ENCODE measurements at places on chromosomes 12 and 14.

DNA sequence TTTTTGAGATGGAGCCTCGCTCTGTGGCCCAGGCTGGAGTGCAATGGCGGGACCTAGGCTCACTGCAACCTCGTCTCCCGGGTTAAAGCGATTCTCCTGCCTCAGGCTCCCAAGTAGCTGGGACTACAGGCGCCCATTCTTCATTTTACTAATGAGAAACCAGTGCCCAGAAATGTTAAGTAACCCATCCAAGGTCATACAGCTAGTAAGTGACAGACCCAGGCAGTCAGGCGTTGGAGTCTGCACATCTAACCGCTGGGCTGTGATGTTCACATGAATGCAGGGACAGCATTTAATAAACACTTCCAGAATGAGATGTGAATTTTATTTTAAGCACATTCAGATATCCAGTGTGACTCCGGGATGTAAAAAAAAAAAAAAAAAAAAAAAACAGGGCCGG is 1.3 kb upstream of the TRIP11 start:
- no peak for DNase-seq

DNA sequence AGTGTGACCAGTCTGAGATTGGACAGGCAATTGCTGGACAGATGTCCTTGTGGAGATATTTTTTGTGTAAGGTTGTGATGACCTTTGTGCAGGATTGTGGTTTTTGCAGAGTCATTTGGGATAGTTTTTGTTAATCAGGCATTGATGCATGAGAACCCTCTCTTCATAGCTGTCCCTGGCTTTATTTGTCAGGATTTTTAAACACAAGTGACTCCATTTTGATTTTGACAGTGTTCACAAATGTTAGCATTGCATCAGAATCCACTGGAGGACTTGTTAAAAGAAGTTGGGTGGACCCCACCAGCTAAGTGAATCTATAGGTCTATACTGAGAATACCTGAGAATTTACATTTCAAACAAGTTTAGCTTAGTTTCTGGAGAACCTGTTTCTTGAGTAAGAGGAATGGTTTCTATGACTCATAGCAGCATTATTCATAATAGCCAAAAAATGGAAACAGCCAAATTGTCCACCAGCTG is 11.8 kb downstream of the FNTB start:
- no peak for DNase-seq

DNA sequence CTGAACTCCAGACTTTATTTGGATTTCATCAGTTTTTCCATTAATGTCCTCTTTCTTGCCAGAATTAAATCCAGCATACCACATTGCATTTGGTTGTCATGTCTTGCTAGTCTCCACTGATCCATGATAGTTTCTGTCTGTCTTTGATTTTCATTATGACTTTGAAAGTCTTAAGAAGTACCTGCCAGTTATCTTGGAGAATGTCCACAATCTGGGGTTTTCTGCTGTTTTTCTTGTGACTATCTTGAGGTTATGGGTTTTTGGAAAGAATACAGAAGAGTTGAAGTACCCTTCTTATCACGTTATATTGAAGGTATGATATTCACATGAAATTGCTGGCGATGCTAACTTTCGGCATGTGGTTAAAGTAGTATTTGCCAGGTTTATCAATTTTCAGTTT is 282.3 kb upstream of the PRICKLE1 start:
- DNase-seq: no peak

DNA sequence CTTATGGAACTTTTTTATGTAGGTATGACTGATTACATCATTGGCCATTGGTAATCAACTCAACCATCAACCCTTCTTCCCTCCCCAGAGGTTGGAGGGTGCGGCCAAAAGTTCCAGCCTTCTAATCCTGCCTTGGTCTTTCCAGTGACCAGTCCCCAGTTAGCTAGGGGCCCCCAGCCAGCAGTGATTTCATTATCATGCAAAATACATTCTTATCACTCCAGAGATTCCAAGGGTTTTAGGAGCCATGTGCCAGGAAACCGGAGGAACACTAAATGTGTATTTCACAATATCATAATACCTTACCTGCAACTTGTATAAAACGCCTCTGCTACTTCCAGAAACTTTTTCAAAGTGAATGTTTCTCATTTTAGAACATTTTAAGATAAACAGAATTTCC is 181.5 kb upstream of the PELI2 start:
- no peak for DNase-seq

GRCh38 chr12:45427042-45427441 is 211.1 kb downstream of the ANO6 start:
- no peak for DNase-seq

DNA sequence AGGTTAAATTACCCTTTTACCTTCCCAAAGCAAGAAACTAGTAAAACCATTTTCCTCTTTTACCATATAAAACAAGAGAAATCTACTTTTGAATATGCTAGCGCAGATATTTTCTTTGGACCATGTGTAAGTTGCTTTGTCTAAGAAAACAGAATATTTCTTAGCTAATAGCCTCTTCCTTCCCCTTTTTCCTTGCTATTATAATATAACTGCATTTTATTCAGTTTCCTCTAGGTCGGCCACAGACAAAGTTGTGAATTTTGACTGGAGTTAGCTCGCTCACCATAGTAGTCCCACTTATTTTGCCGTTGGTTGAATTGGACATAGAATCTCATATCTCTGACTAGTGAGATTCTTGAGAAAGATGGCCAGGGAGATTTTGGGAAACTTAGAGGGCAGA is 115.6 kb downstream of the PLEKHA5 start:
- DNase-seq: no peak

- no peak for DNase-seq
These were observed 6.7 kb upstream of the SLC6A15 start for GRCh38 chr12:84919271-84919670.

GRCh38 chr14:105131241-105131640 is 37.3 kb downstream of the JAG2 start:
- no peak for DNase-seq

DNA sequence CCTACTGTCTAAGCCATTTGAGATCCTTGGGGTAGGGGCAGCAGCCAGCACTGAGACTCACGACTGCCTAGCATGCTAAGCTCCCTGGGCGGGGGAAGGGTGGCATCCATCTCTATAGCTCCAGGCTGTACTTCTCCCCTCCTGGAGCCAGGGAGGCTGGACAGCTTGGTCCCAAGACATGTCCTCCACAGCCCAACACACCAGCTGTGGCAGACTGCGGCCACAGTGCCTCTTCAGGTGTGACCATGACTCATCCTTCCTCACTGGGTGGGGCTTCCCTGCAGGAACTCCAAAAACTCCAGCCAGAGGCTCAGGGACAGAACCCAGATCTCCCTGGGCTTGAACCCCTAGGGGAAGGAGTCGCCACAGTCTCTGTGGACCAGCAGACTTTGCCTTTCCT is 193.9 kb downstream of the GPHN start:
- no peak for DNase-seq

DNA sequence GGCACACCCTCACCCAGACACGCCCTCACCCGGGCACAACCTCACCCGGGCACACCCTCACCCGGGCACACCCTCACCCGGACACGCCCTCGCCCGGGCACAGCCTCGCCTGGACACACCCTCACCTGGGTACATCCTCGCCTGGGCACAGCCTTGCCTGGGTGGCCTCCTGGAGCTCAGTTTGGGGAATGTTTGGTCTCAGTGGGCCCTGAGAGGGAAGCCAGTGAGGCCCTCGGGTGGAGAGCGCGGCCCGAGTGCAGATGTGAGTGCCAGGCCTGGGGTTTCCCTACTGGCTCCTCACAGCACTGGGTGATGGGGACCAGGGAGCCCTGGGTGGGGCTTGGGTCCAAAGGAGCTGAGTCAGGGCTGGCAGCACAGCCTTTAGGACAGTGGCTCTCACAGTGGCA is 23.8 kb downstream of the GALNT9 start:
- no peak for DNase-seq

DNA sequence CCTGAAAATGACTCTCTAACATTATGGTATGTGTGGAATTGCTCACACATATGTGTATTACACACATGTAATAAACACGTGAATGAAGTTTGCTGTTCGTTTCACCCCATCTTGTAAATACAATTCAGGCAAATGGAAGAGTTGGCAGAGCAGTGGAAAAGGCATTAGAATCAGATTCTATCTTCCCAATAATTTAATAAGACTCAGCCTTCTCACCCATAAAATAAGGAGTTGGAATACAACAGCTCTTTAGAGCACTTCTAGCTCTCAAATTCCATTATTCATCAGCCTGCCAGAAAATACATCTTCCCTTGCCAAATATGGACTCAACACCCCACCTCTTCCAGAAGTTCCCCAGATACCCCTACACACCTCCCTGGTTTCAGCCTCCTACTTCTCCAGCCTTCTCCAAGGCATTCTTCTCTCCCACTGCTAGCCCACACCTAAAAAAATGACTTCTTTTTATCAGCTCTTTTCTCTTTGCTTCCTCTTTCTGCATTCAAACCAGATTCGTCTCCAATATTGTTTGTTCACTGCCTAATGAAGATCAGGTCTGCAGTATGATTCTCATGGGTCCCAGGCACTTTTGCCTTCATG is 66.2 kb upstream of the DYRK2 start:
- no peak for DNase-seq

DNA sequence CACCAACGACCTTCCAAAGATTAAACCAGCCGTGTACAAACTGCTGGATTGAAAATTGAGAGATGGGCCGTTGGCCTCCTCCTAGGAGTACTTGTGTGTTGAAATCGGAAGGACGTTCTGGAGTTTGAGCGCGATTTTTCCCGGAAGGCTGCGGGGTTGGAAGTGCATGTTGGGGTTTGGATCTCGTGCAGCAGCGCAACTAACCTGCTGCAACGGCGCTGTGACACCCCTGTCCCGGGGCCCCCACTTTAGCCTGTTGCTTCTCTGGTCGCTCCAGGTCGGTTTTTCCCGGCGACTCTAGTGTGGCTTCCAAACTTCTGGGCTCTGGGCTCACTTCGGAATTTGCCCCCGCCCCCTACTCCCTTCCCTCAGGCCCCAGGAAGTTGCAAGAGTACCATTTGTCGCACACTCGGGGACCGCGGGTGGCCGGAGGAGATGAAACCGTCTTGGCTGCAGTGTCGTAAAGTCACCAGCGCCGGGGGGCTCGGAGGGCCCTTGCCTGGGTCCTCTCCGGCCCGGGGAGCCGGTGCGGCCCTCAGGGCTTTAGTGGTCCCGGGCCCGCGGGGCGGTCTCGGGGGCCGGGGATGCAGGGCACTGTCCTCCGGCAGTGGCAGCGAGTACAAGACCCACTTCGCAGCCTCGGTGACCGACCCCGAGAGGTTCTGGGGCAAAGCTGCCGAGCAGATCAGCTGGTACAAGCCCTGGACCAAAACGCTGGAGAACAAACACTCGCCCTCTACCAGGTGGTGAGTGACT is at the start of gene ACSS3:
Gene ACSS3, plus strand, starts transcription at position 394 of the 756 bp plus-strand sequence. Its CDS starts 42 bp downstream, at position 436.
- no peak for DNase-seq

GRCh38 chr12:84619053-84619571 is 293.5 kb downstream of the SLC6A15 start:
- DNase-seq: no peak

DNA sequence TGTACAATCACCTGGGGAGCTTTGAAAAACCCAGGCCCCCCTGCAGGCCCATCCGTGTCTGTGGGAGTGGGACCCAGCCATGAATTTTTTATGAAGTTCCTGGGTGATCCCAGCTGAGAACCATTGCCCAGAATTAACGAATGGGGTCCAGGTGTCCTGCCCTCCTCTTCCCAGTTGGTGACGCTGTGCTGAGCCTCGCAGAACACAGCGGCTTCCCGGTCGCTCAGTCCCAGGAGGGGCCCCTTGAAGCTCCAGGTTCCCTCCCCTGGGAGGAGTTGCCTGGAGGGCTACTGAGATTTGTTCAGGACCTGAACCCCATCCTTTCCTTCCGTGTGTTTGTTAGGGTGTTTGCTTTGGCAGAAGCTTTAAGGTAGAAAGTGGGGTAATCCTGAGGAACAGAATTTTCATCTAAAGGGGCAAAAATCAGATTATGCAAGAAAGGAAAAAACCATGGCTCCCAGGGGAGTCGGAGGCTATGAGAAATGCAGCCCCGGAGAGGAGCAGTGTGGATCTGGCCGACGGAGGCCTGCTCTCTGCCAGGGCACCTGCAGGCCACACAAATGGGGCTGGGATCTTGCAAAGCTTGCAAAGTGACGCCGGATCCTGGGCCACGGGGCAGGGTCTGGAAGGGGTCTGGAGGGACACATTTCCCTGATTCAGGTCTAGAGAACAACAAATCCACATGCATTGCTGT is 164.7 kb upstream of the PRMT8 start:
- no peak for DNase-seq

GRCh38 chr14:68661226-68662225 is 131.3 kb downstream of the ZFP36L1 start:
- no peak for DNase-seq

GRCh38 chr12:104460973-104461698 is 4.4 kb downstream of the CHST11 start:
- DNase-seq: no peak

- no peak for DNase-seq
These were observed 23.7 kb upstream of the PARP11 start for GRCh38 chr12:3896801-3897351.

- DNase-seq: no peak
These were observed 55.8 kb downstream of the ZFP36L1 start for GRCh38 chr14:68737086-68737485.

All from stimulated activated CD4-positive, alpha-beta T cell treated with anti-CD3 and anti-CD28 coated beads, TNF-alpha, amount 100 ng/mL, for 24 hours (primary cell).